ENCODE measurements at places on chromosomes 11 and 22.

DNA sequence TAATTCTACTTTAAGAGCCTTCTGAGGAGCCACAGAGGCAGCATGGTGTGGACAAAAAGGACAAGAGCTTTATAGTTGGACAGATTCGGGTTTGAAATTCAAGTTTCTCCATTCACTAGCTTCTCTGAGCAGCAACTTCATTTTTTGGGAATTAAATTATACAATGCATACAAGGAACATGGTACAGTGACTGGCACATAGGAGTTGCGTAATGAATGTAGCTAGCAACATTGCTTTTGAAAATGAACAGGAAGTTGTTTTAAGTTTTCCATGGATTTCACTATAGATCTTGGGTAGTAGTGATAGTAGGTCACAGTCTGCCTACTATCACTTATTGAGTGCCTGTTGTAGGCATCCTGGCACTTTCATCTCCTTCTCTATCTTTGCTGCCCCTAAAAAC is 41.0 kb upstream of the BMAL1 start:
- DNase-seq: no peak

- no peak for DNase-seq
Observed at GRCh38 chr11:48210052-48210451, 6.6 kb upstream of the OR4B1 start.

DNA sequence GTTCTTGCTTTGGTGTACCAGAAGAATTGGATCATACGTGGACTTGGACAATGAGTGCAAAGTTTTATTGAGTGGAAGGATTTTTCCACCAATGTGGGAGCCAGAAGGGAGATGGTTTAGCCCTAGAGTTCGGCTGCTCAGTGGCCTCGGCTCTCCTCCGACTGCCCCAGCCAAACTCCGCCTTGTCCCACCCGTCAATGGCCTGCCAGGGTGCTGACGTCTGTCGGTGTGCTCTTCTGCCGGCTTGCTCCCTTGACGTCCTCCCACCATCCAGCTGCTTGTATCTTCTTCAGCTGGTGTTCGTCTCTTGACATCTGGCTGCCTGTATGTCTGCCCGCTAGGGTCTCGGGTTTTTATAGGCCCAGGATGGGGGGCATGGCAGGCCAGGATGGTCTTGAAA is 154.8 kb downstream of the APOL5 start:
- no peak for DNase-seq

DNA sequence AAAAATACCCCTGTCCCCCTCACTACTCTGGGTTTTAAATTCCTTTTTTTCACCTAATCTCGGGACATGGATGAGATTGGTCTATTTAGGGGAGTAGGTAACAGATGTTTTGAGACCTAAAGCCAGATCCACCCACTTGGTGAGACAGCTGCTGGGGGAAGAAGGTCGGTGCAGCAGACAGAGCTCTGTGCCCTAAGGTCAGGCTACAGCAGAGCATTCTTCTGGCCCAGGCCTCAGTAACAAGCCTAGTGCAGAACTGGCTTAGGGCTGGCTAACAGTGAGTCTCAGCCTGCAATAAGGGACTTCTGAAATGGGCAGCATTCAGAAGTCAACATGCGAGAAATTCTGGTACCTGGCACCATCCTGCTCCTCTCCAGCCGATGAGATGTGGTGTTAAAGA is 444.9 kb upstream of the KIRREL3 start:
- no peak for DNase-seq

DNA sequence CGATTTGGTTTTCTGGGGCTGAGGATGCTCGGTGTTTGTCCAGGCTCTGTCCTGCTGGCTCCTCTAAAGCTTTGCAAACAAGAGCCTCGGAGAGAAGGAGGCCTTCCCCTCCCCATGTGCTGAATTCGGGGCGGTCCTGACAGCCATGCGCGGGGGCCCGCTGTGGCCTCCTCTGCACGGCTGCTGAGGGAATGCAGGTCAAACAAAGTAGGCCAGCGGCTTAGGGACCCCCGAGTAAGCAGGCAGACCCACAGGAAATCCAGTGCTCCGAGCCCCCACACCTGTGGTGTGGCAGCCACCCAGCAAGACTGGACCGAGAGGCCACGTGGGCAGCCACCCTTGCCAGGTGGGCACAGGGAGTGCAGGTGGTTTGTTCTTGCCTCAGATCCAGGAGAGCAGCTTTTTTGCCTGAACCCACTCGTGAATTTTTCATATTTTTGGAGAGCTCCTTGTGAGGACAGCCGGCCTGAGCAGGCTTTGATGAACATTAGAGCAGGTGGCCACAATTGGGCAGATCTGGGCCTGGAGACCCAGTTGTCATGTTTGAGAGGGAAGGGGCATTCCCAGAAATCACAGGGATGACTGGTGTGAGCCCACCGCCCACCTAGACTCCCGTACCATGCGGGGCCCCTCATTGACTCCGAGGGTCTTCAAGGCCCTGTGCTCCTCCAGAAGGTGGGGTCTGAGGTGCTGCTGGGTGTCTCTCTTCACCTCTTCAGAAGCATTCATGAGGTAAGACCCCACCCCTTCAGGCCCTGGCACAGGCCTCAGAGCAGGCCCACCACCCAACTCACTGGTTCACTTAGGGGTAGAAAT is 43.0 kb upstream of the KCNQ1OT1 start:
- no peak for DNase-seq

GRCh38 chr11:17145972-17146371 is 61.8 kb downstream of the PIK3C2A start:
- no peak for DNase-seq

DNA sequence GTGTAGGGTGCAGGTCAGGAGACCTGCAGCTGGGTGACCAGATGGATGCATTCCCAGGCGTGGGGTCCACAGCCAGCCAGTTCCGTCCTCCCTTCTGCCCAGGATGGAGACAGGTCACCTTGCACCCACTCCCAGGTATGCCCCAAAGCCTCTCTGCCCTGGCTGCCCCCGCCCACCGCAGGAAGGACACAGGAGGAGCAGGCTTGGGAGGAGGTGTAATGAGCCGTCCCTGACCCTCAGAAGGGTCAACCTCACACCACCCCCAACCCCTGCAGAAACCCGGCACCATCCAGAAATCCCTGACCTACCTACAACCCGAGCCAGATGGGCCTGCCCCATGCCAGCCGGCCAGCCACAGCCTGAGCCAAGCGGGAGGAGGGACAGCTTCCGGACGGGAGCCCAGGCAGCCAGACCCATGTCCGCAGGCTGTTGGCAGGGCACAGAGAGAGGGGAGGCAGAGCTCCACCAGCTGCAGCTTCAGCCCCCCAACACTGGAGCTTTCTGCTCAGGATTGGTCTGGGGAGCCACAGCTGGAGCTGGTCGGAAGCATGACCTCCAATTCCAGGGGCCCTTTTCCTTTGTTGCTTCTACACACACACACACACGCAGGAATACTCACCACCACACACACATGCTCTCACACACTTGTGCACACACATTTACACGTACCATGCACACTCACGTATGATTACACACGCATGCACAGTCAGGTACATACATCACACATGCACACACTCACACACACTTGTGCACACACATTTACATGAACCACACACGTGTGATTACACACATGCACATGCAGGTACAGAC is 5.3 kb downstream of the IFITM10 start:
- DNase-seq: no peak

GRCh38 chr11:69460540-69461257 is 20.8 kb upstream of the LINC01488 start:
- DNase-seq: no peak

- DNase-seq: no peak
Observed at GRCh38 chr22:20279662-20280134, 11.6 kb upstream of the RTN4R start.

DNA sequence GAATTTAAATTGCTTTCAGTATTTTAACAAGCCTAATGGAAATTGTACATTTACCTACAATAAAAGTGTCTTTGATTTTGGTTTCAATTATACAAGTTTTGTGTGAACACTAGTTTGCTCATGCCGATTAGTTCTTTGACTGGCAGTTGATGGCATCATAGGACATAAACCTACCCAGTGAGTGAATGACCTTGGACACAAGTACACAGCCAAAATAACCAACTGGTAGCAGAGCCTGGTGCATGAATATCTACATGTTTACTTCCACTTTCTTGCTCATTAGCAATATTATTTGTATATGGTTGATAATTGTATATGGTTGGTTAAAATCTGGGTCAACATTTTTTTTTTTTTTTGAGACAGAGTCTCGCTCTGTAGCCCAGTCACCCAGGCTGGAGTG is 37.8 kb downstream of the STIM1 start:
- no peak for DNase-seq

DNA sequence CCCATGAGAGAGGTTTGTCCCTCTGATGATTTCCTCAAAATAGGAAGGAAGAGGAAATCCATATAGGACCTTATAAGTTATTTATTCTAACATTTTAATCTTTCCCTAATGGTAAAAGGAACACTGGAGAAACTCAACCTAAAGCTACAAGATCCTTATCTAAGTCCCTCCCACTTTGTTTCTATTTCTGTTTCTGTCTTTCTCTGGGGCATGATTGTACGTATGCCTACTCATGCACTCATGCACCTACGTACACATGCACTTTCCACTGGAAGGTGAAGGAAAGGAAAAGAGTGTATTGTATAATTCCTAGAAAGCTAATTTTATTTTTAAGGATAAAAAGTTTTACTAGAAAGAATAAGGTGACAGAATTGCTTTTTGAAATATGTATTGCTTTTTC is 125.0 kb downstream of the RAB38 start:
- no peak for DNase-seq

GRCh38 chr11:90100431-90100830 is 14.7 kb downstream of the UBTFL1 start:
- no peak for DNase-seq

- no peak for DNase-seq
Observed at GRCh38 chr11:81098471-81098870, 1635.2 kb downstream of the FAM181B start.

- no peak for DNase-seq
Observed at GRCh38 chr11:128328955-128329551, 258.3 kb downstream of the ETS1 start.

DNA sequence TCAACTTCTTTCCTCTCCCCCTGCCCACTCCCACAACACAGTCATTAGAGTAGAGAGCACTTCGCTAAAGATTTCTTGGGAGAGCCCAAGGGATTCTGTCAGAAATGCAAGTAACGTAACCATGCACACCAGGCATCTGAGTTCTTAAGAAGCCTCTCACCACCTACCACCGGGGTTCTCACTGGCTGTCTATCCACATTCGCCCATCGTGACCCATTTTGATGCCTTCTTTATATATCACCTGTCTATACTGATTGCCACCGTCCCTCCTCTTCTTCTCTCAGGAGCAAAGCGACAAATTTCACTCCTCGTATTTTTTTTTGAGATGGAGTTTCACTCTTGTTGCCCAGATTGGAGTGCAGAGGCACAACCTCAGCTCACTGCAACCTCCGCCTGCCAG is 23.9 kb upstream of the RASD2 start:
- no peak for DNase-seq

DNA sequence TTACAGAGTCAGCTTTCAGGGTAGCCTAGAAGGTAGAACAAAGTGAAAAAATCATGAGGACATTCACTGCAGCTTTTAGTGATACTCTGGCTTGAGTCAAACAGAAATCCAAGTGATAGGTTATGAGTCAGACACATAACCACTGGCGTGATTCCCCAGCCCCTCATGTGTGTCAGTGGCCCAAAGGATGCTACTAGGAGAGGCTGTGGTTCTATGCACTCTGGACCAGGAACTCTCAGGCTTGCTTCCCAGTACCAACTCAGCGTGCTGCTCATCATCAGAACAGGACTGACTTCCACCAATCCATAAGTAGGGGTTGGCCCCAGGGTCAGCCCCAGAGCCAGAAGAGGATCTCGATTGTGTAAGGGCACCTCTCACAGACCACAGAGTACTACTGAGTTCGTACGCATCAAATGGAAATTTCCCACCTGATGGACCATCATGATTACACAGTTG is 116.8 kb downstream of the MED15 start:
- DNase-seq: no peak

DNA sequence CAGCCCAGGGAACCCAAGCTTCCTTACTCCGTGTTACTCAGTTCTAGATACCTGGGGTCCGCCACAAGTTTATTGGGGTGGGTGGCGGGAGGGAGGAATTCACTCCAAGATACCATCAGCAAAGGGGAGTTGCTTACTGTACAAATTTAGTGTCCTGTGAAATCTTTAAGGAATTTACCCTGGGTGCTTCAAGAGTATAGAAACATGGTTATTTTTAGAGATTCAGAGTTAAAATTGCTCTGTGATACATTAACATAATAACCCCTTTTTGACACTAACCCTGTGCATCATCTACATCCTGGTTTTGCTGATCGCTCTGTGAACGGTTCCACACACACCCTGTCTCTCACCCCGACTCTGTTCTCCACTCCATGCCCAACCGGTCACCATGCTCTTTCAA is 18.9 kb upstream of the LYVE1 start:
- DNase-seq: no peak

GRCh38 chr11:103623933-103624332 is 412.5 kb upstream of the DDI1 start:
- DNase-seq: no peak

Data from NCI-H1105 treated with DMSO at 0.1 percent for 48 hours (cell line).